Fibroblast of lung (primary cell): ENCODE measurements at places on chromosomes 2 and 18. TPM values are rescaled to one million over a fixed set of nuclear protein-coding genes. Genes with fewer than 3 reads are reported as not detected.

DNA sequence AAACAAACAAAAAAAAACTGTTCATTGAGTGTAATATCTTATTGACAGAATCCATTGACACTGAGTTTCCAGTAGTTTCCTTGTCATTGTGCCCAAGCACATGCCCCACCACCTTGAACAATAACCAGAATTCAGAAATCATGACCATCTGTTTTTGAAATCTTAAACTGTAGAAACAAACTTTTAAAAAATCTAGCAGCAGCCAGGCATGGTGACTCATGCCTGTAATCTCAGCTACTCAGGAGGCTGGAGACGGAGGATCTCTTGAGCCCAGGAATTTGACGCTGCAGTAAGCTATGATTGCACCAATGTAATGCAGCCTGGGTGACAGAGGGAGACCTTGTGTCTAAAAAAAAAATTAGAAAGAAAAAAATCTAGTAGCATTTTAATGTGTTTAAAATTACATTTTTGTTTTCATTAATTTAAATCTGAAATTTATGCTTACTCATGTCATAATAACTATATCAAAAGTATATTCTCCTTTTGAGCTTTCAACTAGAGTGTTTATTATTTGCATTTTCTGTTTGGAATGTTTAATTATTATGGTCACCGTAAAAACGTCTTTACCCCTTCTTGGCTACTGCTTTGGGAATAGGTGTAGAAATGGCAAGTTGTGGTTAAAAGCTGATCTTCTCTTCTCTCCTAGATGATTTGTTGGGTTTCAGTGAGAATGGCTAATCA, 25.2 kb upstream of the STON1 start:
- DNase-seq = peak; percentile 70

GRCh38 chr2:212540341-212540740, 1.7 kb upstream of the ERBB4 start:
- no peak for DNase-seq

DNA sequence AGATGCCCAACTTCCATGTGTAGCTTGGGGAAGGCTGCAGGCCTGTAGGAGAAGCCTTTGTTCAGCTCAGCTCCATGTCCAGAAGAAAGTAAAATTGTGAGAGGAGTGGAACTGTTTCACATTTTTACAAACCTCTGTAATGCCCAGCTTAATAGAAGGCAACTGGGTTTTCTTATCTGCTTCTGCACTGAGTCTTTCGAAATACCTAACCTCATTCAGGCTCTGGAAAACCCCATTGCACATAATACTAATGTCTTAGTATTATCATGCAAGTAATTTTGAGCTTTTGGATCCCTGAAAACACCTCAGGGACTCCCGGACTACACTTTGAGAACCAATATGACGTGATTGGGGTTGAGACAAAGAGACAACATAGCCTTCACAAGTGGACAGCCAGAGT, 5.8 kb downstream of the SMIM21 start:
- peak; percentile 26 for DNase-seq

- no peak for DNase-seq
Observed at GRCh38 chr2:237300739-237301138, 113.2 kb downstream of the COL6A3 start.

SLC5A7 gene
- total RNA-seq = not detected in 2 replicates

DNA sequence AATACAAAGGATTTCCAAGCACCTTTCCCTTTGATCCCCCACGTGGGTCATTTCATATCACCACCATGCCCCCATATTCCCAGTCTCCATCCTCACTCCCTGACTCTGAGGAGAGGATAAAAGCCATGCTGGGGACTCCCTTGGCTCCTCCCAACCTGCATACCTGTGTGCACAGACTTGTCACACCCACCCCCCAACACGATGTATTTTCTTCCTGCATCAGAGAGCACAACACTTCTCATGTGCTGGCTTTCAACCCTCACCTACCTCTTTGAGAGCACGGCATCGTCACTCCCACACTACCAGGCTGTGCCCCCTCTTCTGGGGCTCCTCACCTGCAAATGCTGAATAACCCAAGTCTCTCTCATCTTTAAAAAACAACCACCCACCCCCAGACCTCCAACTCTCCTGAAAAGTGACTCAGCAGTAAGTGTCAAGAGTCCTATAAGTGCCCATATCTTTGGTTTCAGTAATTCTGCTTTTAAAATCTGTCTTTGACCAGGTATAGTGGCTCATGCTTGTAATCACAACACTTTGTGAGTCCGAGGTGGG, 53.1 kb downstream of the AP1S3 start:
- DNase-seq = no peak

- peak; percentile 20 for DNase-seq
Observed at GRCh38 chr2:147449323-147449991, 395.4 kb upstream of the ACVR2A start.

GRCh38 chr2:104938231-104938941, 84.5 kb downstream of the POU3F3 start:
- no peak for DNase-seq

DNA sequence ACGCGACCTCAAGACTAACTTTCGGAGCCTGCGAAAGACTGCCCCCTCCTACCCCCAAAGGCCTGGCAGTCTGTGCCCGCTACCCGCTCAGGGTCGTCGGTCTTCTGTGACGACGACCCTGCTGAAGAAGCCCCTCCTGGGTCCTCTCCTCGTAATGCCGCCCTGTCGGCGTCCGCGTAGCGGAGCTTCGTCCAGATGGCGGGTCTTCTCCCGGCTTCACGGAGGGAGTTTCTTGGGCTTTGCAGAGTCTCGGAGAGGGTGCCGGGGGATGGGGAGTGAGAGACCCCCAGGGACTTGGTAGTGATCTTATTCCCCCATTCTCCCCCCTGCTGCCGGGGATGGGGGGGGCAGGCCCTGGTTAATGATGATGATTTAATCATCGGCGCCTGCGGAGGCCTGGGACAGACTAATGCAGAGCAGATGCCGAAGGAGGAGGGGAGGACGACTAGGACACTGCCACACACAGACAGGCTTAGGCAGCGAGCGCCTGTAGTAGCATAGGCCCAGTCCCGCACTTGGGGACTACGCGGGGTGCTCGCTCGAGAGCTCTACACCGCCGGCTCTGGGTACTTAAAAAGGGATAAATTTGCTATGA, 528 bp upstream of the PCGF1 start:
- DNase-seq = no peak

DNA sequence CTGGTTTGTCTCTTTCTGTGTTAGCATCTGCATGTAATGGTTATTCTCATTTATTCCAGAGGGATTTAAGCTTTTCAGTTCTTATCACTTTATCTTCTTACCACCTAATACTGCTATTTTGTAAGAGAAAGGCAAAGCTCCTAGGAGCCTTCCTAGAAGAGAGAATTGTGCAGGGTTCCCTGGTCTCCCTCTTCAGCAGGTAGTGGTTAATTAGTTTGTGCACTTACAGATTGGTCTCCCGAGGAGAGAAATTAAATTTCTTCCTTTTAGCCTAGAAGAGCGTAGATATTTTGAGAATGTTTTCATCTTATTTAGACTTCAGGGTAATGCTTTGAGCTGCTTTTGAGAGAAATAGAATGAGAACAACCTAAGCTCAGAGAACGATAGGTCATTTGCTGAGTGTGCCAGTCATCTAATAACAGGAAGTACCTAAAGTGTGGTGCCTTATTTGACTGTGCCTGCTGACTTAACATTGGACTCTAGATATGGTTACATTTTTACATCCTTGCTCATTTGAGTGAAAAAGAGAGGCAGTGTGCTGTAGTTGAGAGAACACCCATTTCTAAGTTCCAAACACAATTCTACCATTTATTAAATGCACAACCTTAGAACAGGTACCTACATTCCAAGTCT, 651.4 kb downstream of the STK39 start:
- no peak for DNase-seq

TRABD2A gene
- total RNA-seq = 10.8 and 14.4 TPM in 2 replicates

DNA sequence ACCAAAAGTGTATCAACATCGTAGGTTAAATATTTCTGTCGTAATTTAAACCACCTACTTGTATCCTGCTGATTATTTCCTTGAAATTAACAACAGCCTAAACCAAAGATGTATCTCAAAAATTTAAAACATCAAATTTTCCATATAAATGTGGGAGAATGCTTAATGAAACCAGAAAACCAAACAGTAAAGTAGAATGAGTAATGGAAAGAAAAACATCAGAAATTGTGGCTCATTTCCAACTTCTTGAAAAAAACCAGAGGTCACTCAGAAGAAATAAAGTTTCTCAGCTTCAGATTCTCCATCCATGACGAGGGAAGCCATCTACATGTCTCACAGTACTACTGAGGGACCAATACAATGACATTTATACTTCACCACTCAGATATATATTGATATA, 296.5 kb downstream of the NOL4 start:
- peak; percentile 87 for DNase-seq

DNA sequence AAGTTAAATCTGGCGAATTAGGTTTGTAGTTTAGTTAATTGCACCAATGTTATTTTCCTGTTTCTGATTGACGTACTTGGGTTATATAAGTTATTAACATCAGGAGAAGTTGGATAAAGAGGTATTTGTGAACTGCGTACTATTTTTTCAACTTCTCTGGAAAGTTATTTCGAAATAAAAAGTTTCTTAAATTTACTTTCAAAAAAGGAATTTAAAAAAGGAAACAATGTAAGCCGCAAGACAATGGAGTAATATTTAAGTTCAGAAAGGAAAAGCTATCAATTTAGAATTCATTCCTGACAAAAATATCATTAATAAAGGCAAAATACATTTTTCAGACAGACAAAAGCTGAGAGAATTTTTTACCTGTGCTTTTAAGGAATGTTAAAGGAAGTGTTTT, 47.7 kb downstream of the RAB10 start:
- no peak for DNase-seq

GATA6 gene
- total RNA-seq = 6.3 and 10.0 TPM in 2 replicates

GRCh38 chr2:231573698-231574421, 18.8 kb upstream of the TEX44 start:
- DNase-seq = no peak

GRCh38 chr2:54047091-54047490, 68.3 kb upstream of the ACYP2 start:
- DNase-seq = peak; percentile 90

AQP12B gene
- total RNA-seq = not detected in 2 replicates

- peak; percentile 86 for DNase-seq
Observed at GRCh38 chr18:1014951-1015624, 110.4 kb downstream of the ADCYAP1 start.

- DNase-seq = no peak
Observed at GRCh38 chr2:226971084-226971483, 135.2 kb downstream of the RHBDD1 start.

DNA sequence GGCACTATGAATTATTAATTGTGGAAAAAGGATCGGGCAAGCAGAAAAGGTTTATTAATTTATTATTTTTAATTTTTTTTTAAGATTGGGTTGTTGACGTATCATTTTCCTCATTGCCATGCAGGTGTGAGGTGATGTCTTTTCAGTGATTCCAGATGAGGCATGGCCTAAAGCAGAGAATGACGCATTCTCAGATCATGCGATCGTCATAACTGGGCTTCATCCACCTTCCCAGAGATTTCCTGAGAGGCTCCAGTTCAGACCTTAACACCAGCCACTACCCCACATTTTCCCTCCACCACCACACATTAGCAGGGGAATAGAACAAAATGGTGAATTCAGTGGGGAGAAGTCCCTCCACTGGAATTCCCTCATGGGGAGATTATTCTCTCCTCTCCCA, 518.4 kb upstream of the SPHKAP start:
- DNase-seq = no peak

GRCh38 chr2:164514491-164514890, 106.8 kb downstream of the GRB14 start:
- peak; percentile 56 for DNase-seq

DNA sequence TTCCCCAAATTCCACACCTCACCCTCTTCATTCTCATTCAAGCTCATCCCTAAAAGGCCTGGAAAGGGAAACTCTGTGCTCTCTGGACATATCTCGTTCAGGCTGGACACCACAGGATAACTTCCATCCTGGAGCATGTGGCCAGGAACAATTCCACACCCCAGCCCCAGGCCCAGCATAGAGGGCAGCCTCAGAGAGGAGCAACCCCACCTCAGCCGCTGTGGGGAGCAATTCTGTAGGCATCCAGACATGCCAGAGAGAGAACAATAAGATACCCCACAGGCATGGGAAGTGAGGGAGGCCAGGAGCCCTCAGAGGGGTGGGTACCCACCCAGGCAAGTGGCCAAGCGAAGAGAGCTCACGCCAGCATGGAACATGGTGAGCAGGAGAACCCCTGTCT, 143.4 kb downstream of the GFPT1 start:
- DNase-seq = no peak

GRCh38 chr2:212288308-212288707, 250.3 kb downstream of the ERBB4 start:
- DNase-seq = no peak

GRCh38 chr2:118980573-118980972, 38.6 kb downstream of the MARCO start:
- no peak for DNase-seq

CREG2 gene
- under 0.01 and 0.50 TPM in 2 replicates for total RNA-seq

DNA sequence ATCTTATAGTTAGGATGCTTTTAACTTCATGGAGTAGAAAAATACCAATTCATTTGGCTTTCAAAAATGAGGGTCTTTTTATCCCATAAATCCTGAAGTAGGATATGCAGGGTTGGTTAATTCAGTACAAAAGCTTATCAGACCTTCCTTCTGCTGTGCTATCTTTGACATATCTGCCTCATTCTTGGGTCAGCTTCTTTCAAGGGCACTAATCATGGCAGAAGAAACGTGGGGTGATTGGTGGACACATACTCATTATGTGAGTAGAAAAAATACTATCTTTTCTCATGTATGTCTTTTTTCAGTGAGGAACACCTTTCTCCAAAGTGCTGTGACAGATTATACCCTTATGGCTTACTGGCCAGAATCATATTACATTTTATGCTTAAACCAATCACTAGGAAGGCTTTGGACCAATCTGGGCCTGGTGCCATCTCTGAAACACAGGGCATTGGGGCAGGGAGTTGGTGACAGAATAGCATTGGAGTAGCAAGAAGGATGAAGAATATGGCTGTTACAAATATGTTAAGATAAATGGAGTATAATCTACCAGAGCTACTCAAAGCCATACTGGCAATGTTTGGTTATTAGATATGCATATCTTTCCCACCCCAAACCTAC, 10.1 kb downstream of the UGP2 start:
- DNase-seq = no peak

DNA sequence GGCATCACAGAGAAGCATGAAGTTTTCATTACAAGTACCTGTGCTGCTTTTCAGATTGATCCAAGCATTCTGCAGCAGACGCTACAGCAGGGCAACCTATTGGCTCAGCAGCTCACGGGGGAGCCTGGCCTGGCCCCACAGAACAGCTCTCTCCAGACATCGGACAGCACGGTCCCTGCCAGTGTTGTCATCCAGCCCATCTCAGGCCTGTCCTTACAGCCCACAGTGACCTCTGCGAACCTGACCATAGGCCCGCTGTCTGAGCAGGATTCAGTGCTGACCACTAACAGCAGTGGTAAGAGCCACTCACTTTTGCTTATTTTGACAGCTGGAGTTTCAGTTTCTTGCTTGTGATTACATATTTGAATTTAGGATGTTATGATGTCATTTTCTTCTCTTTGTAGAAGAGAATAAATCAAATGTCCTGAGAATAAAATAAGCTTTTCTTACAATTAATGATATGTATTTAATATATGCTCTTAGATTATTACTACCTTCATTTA, 104.9 kb downstream of the ZNF236 start:
- no peak for DNase-seq

GRCh38 chr2:171323971-171324528, 109.7 kb downstream of the METTL8 start:
- no peak for DNase-seq
